ENCODE measurements at places on chromosomes 12 and 14.

DNA sequence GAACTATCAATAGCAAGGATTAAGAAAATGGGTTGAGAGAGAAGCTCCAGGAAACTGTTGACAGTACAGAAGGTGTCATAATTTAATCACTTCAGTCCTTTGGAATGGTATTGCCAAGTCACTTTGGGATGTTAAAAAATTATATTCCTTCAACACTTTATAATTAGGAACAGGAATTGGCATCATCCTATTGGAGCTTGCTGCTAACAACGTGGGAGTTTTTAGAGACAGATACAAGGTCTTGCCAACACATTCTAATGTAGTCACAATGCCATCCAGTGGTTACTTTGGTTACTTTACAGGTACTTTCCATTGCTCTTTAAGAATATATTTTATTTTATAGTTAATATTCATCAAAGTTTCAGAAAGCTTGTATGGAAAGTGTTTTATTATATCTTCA, 310.1 kb downstream of the SYT1 start:
- DNase-seq, result peak; percentile 87

DNA sequence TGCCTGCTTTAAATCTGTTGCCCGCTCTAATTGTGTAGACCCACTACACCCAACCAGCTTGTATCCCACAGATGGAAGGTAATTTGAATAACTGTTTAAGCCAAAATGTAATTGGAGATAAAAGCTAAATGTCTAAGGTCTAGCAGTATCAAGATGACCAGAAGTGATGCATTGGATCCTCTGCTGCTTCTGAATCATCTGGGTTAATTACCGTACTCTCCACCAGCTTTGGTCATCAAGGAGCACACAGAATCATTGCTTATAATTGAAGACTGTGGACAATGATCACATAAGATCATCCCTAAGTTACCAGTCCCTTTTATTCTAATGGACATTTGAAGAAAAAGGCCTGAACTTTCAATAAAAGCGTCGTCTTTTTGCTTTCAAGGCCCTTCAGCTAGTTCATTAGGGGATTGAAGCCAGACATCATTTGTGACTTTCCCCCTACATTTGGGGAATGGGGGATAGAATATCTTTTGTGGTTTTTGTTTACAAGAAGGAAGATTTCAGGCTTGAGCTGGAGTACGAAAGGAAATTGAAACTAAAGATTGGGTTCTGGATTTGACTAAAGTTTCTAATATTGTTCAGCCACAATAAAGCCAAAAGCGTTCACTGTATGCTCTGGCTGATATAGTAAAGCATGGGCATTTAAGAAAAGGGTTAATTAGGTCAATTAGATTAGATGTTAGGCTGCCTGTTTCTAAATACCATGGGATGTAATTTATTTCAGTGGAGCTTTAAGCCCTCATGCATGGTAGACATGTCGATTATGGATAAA, 123.2 kb downstream of the CHST11 start:
- DNase-seq, result no peak

GRCh38 chr14:33704481-33704880, 246.4 kb downstream of the EGLN3 start:
- DNase-seq, result no peak

GRCh38 chr14:25046301-25046943, 3.5 kb downstream of the STXBP6 start:
- DNase-seq, result no peak

DNA sequence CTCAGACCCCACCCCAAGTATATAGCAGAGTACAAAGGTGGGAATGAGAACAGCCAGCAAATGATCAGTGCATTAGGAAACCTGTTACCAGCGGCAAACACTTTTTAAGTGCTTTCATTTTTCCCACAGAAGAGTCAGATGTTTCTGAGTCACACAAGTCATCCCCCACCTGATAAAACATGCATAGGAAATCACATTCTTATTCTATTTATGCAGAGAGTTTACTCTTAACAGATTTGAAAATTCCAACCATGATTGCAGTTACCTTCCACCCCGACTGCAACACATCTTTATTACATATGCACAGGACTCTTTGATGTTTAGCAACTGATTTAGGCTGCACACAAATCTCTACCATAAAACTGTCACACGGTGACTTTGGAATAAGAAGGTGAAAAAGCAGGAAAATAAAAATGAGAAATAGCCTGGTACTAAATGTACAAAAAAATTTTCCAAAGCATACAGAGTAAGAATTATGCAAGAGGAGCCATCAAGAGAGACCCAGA, 236.4 kb downstream of the PAWR start:
- peak; percentile 50 for DNase-seq

DNA sequence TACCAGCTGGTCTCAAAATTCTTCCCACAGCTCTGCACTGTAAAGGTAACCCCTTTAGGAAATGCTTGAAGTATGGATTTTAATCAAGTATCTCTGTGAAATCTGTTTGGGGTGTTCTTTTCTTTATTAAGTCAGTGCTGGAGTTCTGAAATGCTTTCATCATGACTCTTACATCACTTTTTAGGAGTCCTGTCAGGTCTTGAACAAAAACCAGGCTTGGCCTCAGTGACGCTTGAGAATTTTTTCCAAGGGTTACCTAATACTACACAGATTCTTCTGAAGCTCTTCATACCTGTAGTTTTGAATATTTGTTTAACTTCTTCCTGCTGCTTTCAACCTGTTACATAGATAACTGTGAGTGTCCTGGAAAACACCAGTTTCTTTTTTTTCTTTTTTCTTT, 47.0 kb upstream of the KCNH3 start:
- peak; percentile 61 for DNase-seq

- no peak for DNase-seq
These were observed 669 bp upstream of the SLC25A21 start for GRCh38 chr14:37172936-37173614.

- DNase-seq, result no peak
These were observed 174.2 kb upstream of the CCDC196 start for GRCh38 chr14:66311990-66312389.

GRCh38 chr12:28083840-28084678, 106.2 kb upstream of the CCDC91 start:
- DNase-seq, result no peak

- no peak for DNase-seq
These were observed 72.0 kb downstream of the LLPH start for GRCh38 chr12:66058554-66058953.

DNA sequence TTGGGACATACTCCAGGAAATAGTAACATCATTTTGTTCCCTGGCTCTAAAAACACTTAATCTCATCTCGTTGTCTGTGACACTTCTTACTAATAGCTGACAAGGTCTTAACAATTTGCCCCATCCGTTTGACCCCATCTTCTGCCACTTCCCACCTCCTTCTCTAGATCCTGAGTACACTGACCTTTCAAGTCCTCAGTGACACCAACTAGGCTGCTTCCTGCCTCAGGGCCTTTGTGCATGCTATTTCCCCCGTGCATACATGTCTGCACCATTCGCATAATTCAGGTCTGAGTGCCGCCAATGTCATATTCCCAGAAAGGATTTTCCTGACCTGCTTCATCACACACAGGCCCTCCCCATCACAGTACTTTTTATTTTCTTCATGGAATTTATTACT, 70.6 kb upstream of the CCND2 start:
- DNase-seq, result no peak

DNA sequence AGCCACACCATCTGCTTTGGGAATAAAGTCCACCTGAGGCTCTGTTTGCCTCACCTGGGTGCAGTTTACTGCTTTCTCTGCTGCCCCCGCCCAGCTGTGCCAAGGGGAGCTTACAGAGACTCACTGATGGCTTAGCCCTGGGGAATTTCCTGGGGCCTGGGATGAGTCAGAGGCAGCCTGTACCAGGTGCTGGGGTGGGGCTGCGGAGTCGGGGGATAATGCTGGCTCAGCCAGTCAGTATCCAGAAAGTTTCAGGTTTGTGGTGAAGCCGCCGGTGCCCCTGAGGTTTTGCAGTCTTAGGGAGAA, 22.3 kb downstream of the PLEKHG3 start:
- no peak for DNase-seq

- DNase-seq, result peak; percentile 52
These were observed 17.7 kb upstream of the TSPAN11 start for GRCh38 chr12:30908722-30909348.

- no peak for DNase-seq
These were observed 5.4 kb downstream of the MDM1 start for GRCh38 chr12:68326716-68327115.

- DNase-seq, result no peak
These were observed 15.9 kb downstream of the PLEKHG3 start for GRCh38 chr14:64720131-64720576.

- no peak for DNase-seq
These were observed 126.6 kb downstream of the SCARB1 start for GRCh38 chr12:124737040-124737419.

- no peak for DNase-seq
These were observed 18.1 kb downstream of the MEG3 start for GRCh38 chr14:100844082-100844408.

GRCh38 chr12:25775968-25776367, 182.5 kb upstream of the RASSF8 start:
- DNase-seq, result no peak

DNA sequence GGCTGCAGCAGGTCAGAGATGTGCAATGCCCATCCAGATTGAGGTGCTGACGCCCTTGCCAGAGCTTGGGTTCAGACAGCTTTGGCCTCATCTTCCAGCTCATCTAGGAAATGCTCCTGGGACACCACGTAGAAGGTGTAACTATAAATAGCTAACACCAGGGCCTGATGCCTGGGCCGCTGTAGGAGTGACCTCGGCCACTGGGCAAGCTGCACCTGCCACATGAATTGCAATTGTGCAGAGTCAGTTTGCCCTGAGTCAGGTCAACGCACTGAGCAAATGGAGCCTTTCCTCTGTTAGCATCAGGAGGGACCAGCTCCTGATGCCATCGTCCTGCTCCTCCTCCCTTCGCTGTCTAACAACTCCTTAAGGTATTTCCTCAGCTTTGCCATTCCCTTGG, 17.4 kb upstream of the DNM1L start:
- no peak for DNase-seq

DNA sequence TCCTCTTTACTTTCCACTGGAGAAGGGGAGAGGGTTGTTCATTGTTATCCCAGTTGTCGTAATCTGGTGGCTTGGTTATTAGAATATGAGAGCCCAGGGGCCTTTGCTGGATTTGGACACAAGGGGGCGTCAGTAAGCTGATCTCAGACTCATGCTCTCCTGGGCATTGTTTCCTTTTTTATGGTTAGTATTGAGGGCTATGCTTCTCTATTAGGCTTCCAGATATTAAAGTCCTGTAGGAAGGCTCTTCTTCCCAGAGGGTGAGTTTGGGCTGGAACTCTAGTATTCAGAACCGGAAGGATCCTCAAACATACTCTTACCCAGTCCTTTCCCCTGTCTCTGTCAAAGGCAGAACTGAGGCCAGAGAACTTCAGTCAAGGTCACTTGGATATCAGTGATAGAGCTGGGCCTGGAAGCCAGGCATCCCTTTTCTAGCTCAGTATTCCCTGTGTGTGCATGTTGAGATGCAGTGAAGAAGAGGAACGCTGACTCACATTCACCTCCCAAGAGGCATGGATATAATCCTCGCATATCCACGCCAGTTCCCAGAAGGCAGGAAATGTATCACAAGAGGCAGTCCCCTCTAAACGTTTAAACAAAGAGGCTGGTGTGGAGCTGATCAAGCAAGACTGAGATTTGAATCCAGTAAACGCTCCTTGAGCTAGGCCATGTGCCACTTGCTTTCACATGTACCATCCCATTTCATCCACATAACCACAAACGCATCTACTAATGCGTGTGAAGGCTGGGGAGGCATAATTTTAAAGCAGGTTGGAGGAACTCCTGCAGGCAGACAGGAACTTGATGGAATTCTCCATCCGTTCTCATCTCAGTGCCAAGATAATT, 41.6 kb downstream of the UBE3B start:
- DNase-seq, result peak; percentile 91

GRCh38 chr14:103072595-103073366, 11.2 kb upstream of the LBHD2 start:
- DNase-seq, result no peak

DNA sequence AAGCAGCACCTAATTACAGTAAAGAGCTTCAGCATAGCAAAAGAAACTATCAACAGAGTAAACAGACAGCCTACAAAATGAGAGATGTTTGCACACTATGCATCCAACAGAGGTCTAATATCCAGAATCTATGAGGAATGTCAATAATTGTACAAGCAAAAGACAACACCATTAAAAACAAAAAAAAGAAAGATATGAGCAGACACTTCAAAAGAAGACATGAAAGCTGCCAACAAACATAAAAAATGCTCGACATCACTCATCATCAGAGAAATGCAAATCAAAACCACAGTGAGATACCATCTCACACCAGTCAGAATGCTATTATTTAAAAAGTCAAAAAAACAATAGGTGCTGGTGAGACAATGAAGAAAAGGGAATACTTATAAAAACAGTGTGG, 273.1 kb downstream of the TMTC2 start:
- no peak for DNase-seq

DNA sequence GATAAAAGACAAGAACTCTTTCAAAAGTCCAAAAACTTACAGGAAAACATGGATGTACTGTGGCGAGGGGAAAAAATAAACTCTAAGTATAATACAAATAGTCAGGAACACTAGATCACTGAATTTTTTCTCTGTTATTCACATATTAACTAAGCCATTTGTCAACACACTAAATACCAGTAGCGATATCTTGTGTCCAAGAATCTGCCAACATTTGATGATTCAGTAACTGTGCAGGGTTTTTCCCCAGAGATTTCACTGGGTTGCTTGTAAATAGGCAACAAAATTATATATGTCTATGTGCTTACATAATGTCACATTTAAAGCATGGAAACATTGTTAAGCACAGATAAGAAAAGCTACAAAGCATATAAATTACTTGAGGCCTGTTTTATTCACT, 205.9 kb downstream of the KIF21A start:
- peak; percentile 86 for DNase-seq

DNA sequence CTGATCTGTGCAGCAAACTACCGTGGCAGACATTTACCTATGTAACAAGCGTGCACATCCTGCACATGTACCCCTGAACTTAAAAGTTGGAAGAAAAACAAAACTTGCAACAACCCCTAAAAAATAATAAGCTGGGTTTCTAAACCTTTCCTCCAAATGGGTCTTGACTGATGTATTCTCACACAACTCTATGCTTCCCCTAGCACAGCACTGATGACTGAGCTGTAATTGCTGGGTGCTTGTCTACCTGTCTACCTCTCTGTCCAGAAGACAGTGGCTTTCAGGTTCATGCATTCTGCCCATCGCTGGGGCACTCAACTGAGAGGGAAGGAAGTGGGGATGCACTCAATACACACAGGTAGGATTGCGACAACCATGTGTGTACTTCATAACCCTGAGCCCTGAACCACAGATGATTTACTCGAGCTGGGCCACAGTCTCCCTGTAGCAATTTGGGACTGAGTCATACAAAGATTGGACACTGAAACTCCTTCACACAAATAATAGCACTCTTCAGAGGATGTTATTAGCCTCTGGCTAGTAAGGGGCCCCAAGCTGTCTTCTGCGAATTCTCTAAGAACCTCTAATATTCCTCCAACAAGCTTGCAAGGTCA, 44.8 kb upstream of the TMPO start:
- no peak for DNase-seq

DNA sequence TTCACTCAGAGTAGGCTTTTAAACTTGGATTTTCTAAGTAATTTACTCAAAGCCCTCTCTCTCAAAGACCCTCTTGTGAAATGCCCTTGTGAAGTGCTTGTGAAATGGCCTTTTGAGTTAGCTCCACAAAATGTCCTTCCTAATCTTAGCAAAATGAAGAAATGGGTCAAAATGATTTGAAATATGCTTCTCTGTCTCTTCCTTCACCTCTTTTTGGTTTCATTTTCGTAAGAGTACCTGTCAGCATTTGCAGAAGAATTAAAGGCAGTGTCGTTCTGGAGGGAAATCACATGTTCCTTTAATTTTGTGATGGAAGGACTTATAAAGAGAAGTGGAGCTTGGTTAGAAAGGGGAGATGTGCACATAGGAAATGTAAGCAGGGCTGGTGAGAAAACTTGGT, 93.7 kb downstream of the HMGA2 start:
- no peak for DNase-seq

- DNase-seq, result no peak
These were observed 10.4 kb downstream of the CFAP73 start for GRCh38 chr12:113159937-113160336.
